CD4-positive, alpha-beta T cell treated with Interleukin-1 beta for 1 hour (primary cell): ENCODE measurements at places on chromosomes 5 and 9.

- no peak for DNase-seq
These were observed 88.8 kb upstream of the DMRT1 start for GRCh38 chr9:752681-753200.

DNA sequence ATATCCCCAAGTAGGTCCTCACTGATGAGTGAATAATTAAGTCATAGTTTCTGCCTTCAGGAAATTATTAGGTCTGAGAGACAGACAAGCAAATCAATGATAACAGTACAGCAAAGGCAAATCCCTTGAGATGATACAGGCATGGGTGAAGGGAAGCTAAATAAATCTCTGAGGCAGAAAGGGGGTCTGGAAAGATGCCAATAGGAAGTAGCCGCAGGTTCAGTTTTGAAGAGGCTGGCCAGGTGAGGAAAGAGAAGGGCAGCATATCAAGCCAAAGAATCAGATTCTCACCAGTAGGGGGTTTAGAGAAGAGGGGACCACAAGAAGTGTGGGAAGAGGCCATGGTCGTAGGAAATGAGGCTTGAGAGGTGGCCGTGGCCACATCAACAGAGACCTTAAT lies 85.8 kb downstream of the KIAA1958 start:
- no peak for DNase-seq

DNA sequence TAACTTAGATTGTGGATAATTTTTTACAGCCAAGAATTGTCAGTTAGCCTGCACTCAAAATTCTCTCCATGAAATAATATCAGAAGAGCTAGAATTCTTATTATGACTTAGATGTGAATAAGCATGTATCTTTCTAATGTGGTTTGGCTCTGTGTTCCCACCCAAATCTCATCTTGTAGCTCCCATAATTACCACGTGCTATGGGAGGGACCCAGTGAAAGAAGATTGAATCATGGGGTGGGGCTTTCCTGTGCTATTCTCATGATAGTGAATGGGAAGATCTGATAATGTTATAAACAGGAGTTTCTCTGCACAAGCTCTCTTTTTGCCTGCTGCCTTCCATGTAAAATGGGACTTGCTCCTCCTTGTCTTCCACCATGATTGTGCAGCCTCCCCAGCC lies 176.8 kb downstream of the MAT2B start:
- DNase-seq = no peak

DNA sequence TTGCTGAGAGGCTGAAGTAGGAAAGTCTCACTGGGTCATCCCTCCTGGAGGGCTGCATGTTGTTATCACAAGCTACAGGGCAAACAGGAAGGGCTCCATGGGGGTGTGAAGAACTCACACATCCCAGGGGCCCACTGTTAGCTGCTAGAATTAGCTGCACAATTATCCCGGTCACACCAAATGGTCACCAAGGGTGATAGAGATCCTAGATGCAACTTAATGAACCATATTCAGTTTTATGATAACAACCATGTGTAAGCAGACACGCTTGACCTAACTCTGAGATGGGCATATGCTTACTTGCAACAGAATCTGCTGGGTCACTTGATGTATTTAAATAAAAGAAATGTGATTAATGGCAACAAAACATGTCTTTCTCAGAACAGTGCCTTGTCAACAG lies 143.5 kb upstream of the C6 start:
- DNase-seq = no peak
